Amniotic stem cell (primary cell): ENCODE measurements at places on chromosomes 5 and 9.

GRCh38 chr9:97109194-97109811 lies 70.4 kb upstream of the CTSV start:
- no peak for DNase-seq

DNA sequence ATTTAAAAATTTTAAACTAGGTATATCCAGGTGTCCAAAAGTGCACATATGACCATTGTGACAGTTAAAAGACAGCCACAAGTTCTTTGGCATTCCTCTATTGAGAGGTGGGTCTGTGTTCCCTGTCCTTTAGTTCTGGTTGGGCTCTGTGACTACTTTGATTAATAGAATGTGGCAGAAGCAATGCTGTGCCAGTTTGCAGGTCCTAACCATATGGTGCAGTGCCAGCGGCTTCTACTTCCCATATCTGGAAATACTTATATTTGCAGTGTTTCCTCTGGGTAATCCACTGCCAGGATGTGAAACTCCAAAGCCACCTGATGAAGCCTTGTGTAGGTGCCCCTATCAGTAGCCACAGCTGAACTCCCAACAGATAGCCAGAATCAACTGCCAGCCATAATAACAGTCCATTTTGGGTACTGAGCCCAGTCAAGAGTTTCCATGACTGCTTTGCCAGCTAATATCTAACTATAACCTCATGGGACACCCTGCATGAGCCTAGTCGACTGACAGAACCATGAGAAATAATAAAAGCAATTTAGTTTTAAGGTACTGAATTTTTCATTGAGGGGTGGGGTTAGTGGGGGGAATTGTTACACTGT lies 361.0 kb upstream of the SEMA6A start:
- DNase-seq, result no peak

GRCh38 chr5:149636191-149636860 lies 55.0 kb downstream of the ARHGEF37 start:
- no peak for DNase-seq

- DNase-seq, result no peak
These were observed 3.4 kb downstream of the MAMDC4 start for GRCh38 chr9:136855461-136856078.

GRCh38 chr5:90548069-90548593 lies 10.5 kb upstream of the ADGRV1 start:
- DNase-seq, result no peak

DNA sequence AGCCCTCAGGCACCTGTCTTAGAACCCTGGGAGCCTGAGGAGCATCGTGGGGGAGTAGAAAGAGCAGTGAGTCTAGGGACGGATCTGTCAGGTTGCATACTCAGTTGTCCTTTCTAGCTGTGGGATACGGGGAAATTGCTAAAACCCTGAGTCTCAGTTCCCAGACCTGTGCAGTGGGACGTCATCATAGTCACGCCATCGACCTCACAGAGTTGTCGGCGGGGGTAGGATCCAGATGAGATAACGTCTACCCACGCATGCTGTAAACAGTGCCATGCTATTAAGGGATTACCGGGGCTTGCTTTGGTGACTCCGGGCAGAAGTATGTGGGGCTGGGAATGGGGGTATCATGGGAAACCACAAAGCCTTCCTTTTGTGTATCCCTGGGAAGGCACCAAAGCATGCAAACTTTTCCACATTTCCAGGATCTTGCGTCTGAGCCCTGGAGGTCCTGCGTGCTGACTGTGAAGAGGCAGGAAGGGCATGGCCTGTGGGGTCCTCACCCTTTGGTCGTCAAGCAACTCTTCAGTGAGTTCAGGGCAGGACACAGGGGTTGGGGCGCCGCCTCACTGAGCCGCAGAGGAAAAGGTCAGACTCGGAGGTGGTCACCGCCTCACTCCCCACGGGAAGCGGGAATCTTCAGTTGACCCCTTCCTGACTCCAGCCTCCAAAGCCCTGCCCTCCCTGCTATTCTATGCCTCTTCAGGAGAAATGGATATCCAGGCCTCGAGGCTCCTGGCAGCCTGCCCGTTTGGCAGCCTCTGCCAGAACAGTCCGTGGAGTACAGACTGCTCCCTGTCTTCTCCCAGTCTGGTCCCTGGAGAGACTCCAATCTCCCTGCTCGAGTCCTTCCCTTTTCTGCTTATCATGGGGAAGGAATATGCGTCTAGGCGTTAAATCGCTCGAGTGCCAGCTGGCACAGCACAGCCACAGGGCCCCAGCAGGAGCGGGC lies 186.8 kb upstream of the KLF9 start:
- peak; percentile 97 for DNase-seq

- no peak for DNase-seq
These were observed 1111.1 kb downstream of the TAF11L14 start for GRCh38 chr5:18745042-18745987.

DNA sequence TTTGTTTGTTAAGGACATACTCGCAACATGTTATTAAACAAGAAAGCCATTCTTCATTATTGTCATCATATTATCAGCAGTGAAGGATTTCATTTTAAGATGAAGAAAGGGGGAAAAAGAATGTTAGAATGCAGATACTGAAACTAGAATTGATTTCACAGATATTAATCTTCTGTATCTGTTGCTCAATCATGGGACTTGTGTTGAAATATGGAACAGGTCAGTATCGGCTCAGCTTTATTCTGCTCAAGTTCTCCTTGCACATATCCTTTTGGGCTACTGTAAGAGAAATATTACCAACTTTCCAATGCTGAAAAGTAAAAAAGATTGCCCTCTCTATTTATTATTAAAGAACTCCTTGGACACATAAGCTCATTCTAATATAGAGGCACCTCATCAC lies 13.8 kb upstream of the ANXA1 start:
- DNase-seq, result no peak
